ENCODE measurements at places on chromosomes 7 and 10. TPM values are rescaled to one million over a fixed set of nuclear protein-coding genes. Genes with fewer than 3 reads are reported as not detected.

Gene HOXA1
- 0.36 TPM for total RNA-seq

Gene NEBL
- total RNA-seq: 2.7 TPM

Gene CTTNBP2
- total RNA-seq: 1.8 TPM

Gene TDRD1
- total RNA-seq: 0.10 TPM

Gene MINDY4
- total RNA-seq: 1.7 TPM

Gene UPK3B
- 0.27 TPM for total RNA-seq

Gene GPR37
- 1.6 TPM for total RNA-seq

Gene GNAI1
- total RNA-seq: 13.0 TPM

Gene ITIH5
- total RNA-seq: 3.9 TPM

Gene HTR5A
- total RNA-seq: not detected

Data from gastrocnemius medialis (tissue), 4 donors.